ENCODE measurements at places on chromosomes 7 and 10. TPM values are rescaled to one million over a fixed set of nuclear protein-coding genes. Genes with fewer than 3 reads are reported as not detected.
A peak's percentile ranks its signal among the peaks of the same experiment; 100 is the strongest.

DNA sequence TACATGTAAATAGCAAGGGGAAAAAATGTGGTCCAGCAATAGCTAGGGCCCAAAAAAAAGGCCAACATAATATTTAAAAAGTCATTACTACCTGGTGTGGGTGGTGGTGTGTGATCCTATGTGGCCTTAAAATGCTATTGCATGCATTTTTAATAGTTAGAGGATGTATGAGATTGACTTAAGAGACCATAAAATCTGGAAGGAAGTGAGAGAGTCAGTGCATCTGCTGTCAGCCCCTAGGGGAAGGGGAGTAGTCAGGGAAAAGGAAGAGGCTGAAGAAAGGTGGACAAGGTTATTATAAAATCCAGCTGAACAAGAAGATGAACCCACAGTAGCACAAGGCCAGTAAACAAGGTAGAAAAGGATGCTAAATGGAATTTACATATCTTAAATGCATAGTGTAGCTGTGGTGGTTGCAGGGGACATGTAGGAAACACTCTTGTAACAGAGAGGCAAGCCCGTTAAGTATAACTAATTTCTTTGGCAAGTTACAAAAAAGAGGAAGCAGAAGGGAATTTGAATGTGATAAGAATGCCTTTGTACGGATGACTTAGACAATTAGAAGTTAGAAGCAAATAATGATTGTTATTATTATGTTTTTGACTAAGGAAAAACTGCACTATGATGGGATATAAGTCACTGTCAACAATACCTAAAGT lies 11.9 kb upstream of the NDUFA5 start:
- no peak for DNase-seq

- DNase-seq = no peak
Measured at GRCh38 chr10:61120805-61121204, 176.8 kb upstream of the RHOBTB1 start.

DNA sequence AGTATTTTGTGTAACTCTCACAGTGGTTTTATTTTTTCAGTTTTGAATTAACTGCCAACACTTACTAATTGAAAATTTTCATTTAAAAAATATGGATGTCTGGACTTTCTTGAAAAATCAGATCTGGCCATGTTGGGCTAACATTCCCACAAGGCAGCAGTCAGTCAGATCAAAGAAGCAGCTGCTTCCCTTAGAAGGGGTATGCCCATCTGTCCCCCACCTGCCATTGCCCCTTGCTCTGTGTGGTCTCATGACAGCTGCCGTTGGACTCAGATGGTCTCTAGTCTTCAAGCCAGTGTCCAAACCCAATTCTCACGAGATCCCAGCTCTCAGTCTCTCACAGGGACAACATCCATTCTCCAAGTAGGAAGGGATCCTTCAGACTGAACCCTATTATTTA lies 212.1 kb upstream of the GHITM start:
- no peak for DNase-seq

- DNase-seq = no peak
Measured at GRCh38 chr7:157477550-157478212, 140.9 kb downstream of the DNAJB6 start.

- DNase-seq = no peak
Measured at GRCh38 chr10:33032654-33033151, 74.7 kb upstream of the ITGB1 start.

DNA sequence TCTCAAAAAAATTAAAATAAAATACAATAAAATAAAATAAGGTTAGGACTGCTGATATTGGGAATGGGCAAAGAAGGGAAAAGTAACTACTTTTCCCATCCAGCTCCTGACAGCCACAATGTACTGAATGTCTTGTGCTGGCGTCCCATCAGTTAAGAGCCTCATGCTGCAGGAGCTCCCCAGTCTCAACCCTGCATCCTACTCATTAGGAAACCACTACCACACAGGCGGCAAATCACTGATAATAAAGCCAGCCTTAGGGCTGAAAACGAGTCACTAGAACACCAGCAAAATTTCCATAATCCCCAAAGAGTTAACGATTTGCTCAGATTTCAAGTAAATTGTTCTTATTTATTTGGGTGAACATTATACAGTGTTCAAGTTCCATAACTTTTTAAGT lies 4.3 kb downstream of the YWHAG start:
- no peak for DNase-seq

- no peak for DNase-seq
Measured at GRCh38 chr7:38171623-38172391, 6.2 kb upstream of the STARD3NL start.

- DNase-seq = peak; percentile 63
Measured at GRCh38 chr10:122233857-122234348, 37.2 kb upstream of the BTBD16 start.

DNA sequence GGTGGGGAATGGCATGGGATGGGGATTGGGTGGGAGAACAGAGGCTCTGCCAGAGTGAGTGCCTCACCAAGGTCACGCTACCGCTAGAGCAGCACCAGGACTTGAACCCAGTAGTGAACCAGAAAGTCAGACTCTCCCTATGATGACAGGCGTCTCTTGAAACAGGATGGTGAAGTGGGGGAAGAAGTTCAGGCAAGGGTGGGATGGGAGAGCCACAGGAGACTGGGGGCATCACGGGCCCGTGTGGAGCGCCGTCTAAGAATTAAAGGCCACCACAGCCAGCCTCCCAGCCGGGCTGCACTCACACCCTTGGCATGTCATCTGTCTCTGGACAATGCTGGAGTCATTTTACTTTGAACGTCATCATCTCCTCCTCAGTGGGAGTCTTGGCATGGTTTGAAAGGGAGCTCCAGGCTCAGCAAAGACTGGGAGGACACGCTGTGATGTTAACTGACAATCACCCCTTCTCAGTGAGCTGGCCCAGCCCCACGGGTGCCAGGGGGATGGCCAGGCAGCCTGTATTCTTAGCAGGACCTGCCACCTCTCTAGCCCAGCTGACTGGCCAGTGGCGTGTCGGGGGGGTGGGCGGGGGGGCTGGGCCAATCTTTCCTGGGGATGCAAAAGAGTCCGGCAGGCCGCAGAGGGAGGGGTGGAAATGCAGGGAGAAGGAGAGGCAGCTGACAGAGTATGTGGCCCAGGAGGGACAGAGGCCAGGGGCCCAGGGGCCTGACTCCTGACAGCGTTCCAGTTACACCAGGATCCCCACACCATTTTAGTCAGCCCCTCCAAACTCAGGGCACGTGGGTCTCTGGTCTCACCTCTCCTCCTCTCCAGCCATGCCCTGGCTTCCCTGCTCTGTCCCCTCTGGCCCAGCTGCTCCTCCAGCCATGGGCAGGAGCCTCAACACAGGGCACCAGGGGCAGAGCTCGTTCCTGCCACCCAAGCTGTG lies 96.2 kb downstream of the VOPP1 start:
- DNase-seq = no peak

DNA sequence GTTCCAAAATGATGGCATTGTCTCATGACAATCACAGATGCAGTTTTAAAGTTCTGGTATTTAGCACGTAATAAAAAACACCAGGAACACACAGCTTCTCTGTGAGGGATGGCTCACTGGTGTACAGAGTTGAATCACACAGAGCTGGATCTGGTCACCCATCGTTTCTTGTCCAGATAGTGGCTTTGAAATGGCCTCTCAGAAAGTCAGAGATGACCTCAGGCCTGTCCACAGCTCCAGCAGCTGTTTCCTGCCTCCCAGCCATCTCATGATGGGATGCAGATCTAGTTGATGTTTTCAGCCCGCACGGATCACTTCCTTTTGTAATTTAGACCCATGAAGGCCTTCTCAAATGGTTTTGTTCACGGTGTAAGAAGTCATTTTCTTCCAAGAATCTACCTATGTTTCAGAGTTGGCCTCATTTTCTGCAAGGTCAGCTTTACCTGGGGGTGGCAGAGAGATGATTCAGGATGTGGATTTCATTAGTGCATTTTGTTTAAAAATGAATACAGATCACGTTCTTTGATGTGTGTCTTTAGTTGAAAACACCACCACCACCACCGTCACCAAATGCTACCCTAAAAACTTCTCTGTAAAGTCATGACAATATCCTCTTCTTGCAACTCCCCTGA lies 166.2 kb downstream of the SNX10 start:
- peak; percentile 51 for DNase-seq

DNA sequence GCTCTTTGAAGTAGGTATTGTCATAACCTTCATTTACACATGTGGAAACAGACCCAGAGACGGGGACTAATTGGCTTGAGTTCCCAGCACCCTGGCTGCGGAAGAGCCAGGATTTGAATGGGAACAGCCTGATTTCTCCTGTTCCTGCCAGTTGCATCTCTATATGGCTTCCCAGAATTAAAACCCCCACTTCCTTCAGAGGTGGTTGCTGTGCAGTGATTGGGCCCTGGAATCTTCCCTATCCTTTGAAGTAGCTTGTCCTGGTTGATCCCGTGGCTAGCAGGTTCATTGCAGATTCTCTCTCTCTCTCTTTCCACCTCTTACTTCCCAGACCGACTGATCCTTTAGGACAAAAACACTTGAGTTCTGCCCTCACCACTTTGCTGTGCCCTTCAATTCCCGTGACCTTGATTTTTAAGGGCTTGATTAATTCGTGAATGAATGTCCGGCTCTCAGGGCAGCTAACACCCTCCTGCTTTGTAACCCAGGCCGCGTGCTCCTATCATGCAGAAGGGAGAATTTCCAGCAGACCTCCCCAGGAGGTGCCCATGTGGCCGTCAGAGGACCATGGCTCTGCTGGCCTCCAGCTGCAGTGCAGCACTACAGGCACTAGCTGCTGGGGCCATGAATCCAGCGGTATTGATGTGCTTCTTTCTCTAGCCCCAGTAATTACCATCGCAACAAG lies 120.6 kb upstream of the AGK start:
- no peak for DNase-seq

DNA sequence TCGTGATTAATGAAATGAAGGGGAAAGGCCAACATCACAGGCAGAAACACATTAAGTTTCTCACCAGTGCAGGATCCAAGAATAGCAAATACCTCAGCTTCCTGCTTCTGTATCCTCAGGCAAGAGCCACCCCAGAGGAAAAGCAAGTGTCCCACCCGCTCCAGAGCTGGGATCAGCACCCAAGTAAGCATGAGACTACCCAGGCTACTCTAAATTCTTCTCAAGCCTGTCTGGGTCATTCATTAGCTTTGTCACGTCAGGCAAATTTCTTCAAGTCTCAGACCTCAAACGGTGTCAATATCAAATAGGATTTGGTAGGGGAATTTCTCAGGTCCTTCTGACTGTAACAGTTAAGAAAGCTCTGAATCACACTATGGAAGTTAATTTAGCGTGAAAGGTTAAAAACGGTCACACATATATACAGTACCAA lies 59.0 kb downstream of the GNA12 start:
- no peak for DNase-seq

- no peak for DNase-seq
Measured at GRCh38 chr10:11587722-11588259, 23.7 kb downstream of the USP6NL start.

DNA sequence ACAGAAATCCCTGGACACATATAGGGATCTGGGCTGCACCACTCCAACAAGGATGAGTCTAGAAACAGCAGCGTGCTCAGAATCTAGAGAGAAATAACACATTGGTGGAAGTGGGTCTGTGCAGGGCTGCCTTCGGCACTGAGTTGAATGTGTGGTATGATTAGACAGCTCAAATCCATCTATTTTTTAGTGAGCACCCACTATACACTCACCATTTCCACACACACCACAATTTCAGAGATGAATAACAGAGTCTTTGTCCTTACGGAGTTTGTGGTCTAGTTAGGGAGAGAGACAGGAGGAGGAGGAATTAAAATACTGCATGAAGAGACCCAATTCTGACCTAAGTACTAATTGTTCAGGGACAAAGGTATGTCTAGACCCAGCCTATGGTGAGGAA lies 44.2 kb downstream of the JAZF1 start:
- DNase-seq = no peak

- peak; percentile 88 for DNase-seq
Measured at GRCh38 chr7:157432957-157433576, 96.3 kb downstream of the DNAJB6 start.

GRCh38 chr10:13853854-13854253 lies 267.1 kb downstream of the PRPF18 start:
- DNase-seq = no peak

DNA sequence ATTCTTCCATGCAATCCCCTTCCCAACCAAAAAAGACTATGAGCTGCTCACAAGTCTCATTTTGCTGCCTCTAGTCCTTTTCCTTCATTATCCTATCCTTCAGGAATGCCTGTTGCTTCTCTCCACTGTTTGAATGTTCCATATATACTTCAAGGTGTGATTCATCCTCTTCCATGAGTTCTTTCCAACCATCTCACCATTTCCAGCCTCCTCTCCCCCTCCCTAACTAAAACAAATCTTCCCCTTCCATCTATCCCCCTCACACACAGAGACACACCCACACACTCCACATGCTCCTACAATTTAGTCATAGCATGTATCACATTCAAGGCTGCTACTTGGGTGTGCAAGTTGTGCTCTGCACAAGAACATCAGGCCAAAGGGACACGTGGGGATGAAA lies 254.3 kb downstream of the DYNC1I1 start:
- DNase-seq = no peak

DNA sequence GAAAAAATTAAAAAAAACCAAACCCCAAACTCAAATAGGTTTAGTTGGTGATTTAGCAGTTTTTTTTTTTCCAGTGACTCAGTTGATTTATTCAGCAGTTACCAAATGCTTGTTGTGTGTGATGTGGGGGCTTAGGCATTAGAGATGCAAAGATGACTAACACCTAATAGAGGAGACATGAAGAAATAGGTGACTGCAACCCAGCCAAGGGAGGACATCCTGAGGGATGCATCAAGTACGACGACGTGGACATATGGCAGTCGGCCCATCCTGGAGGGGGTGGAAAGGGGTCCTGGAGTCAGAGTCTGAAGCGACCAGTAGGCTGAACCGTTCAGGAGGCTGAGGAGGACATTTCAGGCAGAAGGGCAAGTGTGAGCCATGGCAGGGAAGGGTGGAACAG lies 35.5 kb downstream of the LRMDA start:
- no peak for DNase-seq

DNA sequence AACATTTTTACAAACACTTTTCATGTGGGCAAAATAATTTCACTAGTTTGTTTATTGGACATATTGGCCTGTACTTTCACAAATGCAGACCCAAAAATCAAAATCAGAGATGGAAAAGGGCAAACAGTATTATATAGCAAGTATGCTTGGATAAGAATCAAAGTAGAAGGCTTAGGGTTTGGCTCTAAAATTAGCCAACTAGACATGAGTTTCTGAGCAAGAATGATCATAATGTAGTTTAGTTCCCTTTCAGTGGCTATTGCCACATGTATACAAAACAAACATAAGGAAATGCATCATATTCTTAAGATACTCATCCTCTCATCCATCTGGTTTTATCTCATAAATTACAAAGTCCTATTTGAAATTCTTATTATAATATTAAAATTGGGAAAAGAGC lies 132.5 kb downstream of the IMMP2L start:
- DNase-seq = no peak

PYROXD2 gene
- 26.7 TPM for polyA plus RNA-seq

OTUD1 gene
- polyA plus RNA-seq = 5.8 TPM

SNCG gene
- polyA plus RNA-seq = 4.3 TPM

NDUFB2 gene
- 1,154 TPM for polyA plus RNA-seq

CH25H gene
- not detected for polyA plus RNA-seq

AKR1C4 gene
- not detected for polyA plus RNA-seq

CDNF gene
- polyA plus RNA-seq = 1.2 TPM

CUEDC2 gene
- 130 TPM for polyA plus RNA-seq

Measured in SK-N-SH (cell line).